ENCODE measurements at places on chromosomes 2 and 18.

DNA sequence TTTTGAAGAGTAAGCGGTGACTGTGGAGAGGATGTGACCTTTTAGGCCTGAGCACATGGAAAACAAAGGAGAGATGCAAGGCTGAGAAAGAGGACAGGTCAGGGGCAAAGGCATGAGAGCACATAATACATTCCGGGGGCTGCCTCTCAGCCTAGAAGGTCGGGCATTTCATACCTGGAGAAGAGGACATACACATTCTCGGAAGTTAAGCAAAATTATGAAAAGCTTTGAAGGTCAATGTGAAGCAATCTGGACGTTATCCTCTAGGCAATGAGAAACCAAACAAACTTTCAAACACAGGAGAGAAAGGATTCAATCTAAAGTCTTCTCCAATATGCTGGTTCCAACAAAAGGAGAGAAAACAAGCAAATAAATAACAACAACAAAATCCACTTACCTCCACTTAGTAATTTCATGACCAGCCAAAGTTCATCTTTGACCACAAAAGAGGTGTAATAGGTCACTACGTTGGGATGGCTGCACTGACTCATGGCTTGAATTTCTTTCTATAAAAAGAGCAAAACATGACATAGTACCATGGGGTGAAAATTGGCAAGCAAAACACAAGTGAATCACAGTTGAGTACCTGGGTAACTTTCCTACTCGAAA lies 80.4 kb downstream of the STK39 start:
- no peak for DNase-seq

GRCh38 chr2:690799-691198 lies 13.6 kb upstream of the TMEM18 start:
- no peak for DNase-seq

DNA sequence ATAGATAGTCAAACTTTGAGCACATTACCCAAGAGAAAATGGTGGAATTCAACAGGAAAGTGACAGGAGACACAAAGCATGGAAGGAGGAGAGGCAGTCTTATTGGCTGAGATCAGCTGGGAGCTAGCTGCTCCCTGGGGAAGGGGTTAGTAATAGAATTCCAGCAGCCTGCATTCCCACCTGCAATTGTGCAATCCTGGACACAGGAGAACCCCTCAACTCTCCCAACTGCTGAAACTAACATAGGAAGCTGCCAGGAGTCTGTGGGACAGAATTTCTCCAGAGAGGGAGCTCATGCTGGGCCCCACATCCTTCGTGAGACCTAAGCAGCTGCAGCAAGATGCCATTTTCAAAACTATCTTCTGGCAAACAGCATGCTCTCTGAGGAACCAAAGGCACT lies 69.8 kb upstream of the ACVR1C start:
- no peak for DNase-seq

DNA sequence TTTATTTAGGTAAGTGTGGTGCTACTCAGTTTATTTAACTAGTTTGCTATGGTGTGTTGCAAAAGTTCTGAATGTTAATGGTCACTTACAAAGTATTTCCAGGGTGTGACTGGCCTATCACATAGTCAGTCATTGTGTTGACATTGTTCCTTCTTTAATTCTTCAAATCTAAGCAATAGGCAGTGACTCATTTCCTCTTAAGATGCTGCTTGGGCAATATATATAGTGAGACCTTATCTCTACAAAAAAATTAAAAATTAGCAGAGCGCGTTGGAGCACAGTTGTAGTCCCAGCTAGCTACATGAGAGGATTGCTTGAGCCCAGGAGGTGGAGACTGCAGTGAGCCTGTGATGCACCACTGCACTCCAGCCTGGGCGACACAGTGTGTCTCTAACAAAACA lies 5.8 kb upstream of the CCDC88A start:
- DNase-seq: no peak

- DNase-seq: no peak
Measured at GRCh38 chr2:97728091-97728731, 14.8 kb downstream of the ZAP70 start.

DNA sequence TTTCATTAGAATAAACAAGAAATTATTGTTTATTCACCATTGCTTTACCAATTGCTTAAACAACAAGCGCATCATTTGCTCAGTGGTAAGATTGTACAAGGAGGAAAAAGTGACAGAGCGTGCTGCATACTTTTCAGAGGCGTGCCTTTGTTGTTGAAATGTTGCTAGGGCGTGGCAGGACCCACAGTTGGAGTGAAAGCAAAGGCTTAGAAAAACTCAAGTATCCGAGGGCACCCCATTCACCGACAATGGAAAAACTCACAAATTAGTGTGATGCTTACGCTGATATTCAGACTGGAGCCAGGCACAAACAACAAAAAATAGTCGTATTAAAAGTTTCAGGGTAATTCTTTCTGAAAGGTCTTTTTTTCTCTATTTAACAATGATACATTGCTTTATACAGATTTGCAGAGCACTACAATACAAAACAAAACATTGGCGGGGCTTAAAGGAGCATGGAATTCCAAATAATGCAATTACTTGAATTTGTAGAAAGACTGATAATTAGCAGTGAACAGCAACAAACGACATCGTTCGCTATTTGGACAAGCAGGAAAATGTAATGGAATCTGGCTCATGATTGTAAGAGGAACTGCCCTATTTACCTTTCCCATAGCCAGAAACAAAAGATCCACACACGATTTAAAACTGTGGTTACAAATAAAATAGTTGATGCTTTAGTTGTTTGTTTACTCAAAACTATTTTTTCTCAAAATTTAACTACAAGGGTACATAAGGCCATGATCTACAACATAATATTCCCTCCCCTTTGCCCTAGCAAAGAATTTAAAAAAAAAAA lies 37.8 kb upstream of the RTTN start:
- DNase-seq: no peak

GRCh38 chr2:237433920-237434676 lies 20.1 kb upstream of the COL6A3 start:
- DNase-seq: peak; percentile 16

DNA sequence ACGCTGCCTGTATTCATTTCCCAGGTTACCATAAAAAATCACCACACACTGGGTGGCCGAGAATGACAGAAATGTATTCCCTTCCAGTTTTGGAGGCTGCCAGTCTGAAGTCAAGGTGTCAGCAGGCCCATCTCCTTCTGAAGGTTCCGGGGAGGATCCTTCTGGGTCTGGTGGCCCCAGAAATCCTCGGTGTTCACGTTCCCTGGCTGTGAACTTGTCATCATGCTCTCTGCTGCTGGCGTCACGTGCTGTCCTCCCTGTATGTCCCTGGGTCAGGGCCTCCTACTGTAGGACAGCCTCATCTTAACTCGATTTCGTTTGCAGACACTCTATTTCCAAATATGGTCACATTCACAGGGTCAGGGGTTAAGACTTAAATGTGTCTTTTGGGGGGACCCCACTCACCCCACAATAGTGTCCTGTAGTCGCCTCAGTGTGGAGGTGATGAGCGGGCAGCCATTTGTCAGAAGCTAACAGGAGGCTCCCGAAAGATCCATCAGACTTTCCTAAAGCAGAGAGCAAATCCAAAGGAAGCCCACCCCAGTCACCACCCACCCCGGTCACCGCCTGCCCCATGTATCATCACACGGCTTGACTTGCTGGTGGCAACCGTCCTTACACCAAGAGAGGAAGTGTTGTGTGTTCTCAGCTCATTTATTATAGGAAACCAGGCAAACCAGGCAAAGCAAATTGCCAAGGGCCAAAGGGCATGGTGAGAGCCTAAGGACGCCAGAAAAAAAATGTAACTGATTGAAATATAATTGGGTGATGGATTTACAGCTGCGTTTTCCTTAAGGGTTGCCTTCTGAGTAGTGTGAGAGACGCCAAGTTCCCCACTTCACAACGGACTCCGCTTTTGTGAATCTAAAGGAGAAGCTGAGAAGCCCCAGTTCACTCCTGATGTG lies 148.8 kb upstream of the ZNF236 start:
- no peak for DNase-seq

GRCh38 chr2:123609077-123609476 lies 416.0 kb upstream of the CNTNAP5 start:
- DNase-seq: no peak

DNA sequence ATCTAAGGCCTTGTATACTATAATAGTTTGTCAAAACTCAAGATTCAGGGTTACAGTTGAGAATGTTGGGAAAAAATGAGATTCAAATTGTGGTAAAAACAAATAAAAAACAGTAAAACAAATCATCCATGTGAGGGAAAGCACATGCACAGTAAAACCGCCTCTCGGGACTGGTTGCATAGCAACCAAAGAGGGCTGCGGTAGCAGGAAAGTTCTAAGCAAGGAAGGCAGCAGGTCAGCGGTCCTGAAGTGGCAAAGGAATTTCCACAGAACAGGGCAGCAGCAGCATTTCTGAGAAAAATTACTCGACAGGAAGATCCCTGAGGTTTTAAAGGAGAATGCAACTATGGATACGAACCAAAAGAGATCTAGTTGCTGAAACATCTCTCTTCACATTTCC lies 93.7 kb downstream of the DYNAP start:
- no peak for DNase-seq

DNA sequence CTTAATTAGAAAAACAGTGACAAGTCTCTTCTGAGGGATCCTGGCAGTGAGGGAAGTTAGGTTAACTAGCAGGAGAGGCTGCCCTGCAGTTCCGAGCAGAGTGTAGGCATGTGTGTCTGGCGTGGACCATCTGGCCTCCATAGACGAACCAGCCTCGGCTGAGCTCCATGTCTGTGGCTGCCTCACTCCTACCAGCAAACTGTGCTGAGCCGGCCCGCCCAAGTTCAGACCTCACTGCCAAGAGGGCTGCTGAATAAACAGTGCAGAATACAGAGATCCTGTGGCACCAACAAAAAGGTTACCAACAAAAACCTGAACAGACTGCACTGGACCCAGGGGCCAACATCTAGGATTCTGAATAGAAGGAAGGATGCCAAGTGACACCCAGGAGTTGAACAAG lies 27.3 kb downstream of the INO80C start:
- no peak for DNase-seq

All from activated gamma-delta T cell treated with Interleukin-2 at 50 U/mL for 16 hours (primary cell).